ENCODE measurements at places on chromosomes 4 and X.

DNA sequence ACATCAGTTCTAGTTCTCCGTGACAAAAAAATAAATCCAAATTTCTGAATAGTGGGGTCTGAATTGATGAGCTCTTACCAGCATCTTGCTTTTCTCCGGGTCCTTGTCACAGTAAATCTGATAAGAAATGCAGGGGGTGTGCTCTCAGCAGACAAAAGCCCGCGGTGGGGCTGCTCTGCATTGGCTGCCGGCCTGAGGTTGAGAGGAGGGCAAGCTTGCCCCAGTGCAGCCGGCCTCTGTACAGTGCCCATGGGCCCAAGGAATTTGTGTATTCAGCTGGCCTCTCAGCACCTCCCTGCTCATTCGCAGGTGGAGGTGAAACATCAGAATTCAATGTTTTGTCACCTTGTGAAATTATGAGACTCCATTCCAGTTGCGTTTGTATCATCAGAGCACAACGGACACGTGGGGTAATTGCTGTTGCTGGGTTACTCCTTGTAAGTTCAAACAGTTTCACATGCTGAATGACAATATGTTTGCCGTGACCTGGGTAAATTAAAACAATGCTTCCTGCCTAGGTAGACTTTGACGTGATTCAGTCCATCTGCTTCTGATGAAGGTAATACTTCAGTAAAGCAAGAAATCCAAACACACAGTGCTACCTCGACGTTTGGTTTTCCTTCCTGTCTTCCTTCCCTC lies 596.4 kb downstream of the MID1IP1 start:
- DNase-seq: no peak

DNA sequence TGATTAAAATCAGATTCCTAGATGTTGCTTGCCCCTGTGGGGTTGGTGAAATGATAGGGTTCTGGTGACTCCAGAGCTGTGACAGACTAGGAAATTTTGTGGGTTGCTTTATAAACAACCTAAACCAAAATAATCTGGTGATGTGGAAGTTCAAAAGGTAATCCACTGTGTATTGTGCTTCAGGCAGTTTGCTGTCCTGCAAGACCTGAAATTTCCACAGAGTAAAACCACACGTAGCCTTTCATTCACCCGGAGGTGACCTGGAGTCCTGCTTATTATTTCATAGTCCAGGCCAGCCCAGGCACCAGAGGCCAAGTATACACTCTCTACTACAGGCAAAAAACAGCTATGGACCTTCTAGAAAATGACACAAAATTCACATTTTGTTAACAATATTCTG lies 114.6 kb upstream of the CBR4 start:
- no peak for DNase-seq

GRCh38 chrX:41526925-41527324 lies 79.8 kb downstream of the NYX start:
- peak; percentile 12 for DNase-seq

DNA sequence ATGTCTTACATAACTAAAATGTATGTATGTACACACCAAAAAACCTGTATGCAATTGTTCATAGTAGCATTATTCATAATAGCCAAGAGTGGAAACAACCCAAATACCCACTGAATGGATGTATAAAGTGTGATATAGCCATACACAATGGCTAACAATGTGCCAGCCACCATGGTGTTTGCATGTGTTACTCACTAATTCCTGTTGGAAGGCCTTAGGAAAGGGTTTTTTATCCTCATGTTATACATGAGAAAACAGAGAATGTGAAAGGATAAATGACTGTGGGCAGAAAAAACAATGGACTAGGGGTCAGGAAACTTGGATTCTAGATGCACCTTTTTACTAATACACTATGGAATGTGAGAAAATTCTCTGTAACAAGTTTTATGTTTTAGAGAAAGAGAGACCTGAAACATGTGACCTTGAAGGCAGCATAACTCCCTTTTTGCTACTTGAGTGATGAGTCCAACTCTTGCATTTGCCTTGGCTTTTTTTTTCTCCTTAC lies 55.7 kb downstream of the TIGD2 start:
- DNase-seq: no peak

DNA sequence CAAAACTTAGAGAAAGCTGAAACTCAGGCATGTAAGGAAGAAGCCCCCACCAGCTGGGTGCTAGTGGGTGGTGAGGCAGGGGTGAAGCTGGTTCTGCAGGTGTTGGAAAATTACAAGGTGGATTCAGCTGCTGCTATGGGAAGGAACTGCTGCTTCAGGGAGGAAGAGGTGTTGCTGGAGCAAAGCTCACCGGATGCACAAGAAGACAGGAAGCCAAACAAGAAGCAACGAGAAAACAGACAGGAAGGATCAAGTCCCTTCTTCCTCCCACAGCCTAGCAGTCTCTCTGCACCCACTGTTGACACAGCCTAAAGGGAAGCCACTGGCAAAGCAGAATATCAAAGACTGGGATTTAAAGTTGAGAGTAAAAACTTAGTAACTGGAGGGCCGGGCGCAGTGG lies 100.2 kb upstream of the JADE1 start:
- DNase-seq: peak; percentile 4

GRCh38 chr4:86960557-86960961 lies 25.7 kb downstream of the AFF1 start:
- DNase-seq: no peak

DNA sequence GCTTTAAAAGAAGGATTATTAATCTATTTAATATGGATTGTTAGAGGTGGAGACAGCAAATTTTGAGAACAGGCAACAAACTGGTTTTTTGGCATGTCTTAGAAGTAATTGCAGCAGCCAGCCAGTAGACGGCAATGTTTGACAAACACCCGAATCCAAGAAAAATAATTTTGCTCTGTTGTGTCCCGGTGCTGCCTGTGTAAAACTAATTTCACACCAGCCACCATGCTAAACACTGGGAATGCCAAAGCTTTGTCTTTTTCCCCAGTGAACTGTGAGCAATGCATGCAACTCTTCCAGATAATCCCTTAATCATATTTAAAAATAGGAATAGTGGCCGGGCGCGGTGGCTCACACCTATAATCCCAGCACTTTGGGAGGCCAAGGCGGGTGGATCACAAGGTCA lies 25.9 kb downstream of the SMIM31 start:
- DNase-seq: peak; percentile 31

- DNase-seq: peak; percentile 32
Measured at GRCh38 chrX:131262738-131263679, 26.1 kb downstream of the IGSF1 start.

- peak; percentile 28 for DNase-seq
Measured at GRCh38 chr4:108029016-108029720, 39.5 kb downstream of the HADH start.

GRCh38 chr4:148112231-148112982 lies 329.8 kb downstream of the NR3C2 start:
- no peak for DNase-seq

DNA sequence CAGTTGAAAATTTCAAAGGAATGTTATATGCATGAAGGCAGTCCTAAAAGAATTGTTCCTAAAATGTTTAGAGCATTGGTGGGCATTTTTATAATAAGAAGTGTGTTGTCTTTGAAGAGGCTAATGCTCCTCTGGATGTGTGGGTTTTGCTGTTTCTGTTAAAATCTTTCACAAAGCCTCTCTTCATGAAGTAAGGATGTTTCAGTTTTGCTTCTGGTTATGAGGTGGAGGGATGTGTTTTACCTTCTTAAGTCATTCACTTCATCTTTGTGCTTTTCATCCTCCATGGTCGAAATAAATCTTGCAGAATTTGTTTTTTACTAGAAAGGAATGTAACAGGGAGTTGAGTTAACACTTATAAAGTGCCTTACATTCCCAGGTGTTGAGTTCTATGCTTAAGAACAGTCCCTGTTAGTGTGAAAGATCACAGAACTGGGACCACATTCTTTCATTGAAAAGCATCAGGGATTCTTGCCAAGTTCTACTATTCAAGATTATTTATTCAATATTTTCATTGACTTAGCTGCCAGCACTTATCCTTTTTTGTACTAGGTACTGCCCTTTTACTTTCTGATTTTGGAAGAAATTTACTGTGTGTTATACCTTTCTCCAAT lies 21.1 kb downstream of the FHIP1A start:
- DNase-seq: no peak

DNA sequence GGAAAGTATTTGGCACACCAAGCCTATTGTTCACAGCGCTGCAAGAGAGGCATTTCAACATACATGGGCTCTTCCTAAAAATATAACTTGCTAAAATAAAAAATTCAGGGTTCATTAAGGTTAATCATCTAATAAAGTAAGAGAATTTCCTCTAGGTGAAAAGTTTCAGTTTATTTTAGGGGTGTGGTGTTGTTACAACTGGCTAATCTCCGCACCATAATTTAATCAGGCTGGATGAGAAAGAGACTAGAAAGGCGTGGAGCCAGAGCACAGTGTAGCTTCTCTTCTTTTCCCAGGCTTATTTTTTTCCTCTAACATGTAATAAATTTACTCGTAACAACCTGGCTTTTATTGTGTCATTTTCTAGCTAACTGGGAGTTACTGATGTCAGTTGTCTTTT lies 47.9 kb downstream of the FHL1 start:
- no peak for DNase-seq

GRCh38 chrX:46584736-46585135 lies 11.2 kb downstream of the CHST7 start:
- no peak for DNase-seq

- no peak for DNase-seq
Measured at GRCh38 chrX:79466636-79467035, 99.5 kb upstream of the ITM2A start.

GRCh38 chrX:16992951-16993350 lies 46.5 kb downstream of the REPS2 start:
- DNase-seq: no peak

- no peak for DNase-seq
Measured at GRCh38 chr4:121679267-121679666, 17.5 kb downstream of the ANXA5 start.

DNA sequence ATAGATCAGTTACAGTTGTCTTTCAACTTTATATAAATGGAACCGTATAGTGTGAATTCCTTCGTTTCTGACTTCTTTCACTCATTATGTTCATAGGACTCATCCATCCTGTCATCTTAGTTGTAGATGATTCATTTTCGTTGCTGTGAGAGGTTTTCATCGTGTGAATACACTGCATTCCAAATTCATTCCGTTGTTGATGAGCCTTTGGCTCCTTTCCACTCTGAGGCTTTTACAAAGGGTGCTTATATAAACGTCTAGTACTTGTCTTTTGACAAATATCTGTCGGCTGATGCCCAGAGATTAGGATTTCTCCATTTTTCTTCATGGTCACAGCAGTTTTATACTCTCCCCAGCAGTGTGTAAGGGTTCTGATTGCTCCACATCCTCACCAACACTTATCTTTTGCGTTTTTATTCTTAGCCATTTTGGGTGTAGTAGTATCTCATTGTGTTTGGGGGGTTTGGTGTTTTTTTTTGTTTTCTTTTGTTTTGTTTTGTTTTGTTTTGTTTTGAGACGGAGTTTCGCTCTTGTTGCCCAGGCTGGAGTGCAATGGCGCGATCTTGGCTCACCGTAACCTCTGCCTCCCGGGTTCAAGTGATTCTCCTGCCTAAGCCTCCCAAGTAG lies 48.6 kb downstream of the LRP2BP start:
- DNase-seq: no peak

DNA sequence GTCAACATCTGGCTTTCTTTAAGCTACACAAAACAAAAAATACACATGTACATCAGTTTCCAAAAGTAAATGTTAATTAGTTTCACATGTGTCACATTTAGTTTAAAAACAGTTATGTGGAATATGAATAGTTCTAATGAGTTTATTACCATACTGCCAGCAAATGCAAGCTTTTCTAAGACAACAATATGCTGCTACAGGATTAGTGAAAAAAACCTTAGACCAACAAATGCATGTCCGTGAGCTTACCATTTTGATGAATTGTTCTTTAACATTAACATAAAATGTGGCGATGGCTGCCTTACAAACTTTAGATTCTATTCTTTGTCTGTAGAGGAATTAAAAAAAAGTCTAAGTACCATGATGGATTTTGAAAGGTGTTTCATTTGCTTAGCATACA lies 31.8 kb downstream of the CENPU start:
- DNase-seq: no peak

DNA sequence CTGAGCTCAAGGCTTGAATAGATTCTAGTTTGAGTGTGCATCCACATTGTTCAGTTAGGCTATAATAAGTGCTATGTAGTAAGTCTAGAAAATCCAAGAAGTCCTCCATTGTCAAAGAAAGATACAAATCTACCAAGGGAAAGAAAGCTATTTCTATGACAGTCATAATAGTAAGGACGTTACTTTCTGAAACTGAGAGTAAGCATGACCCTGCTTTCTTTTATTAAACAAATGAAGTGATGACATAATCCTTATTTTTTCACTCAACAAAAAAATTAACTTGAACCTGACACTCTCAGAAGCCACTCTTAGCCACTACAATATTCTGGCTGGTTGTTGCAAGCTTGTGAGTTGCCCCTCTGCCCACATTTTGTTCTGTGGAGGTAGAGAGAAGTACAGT lies 33.8 kb upstream of the AMELX start:
- DNase-seq: no peak

GRCh38 chr4:20418861-20419451 lies 167.3 kb downstream of the SLIT2 start:
- peak; percentile 51 for DNase-seq

DNA sequence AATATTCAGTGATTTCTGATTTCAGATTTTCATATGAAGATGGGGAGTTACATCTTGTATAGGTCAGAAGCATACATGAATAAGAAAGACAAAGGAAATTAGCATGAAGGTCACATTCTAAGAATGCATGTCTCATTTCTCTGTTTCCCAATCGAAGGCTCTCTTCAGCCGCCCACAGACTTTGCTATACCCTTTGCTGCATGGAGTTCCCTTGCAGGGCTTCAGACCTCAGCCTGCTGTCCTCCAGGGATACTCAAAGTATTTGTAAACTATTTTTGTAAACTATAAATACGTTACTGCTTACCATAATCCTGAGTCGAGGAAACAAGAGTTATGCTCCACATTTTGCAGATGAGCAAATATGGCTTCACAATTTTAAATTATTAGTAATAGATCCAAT lies 738.4 kb downstream of the PCDH18 start:
- no peak for DNase-seq

- no peak for DNase-seq
Measured at GRCh38 chrX:69097451-69098236, 67.6 kb downstream of the PJA1 start.

DNA sequence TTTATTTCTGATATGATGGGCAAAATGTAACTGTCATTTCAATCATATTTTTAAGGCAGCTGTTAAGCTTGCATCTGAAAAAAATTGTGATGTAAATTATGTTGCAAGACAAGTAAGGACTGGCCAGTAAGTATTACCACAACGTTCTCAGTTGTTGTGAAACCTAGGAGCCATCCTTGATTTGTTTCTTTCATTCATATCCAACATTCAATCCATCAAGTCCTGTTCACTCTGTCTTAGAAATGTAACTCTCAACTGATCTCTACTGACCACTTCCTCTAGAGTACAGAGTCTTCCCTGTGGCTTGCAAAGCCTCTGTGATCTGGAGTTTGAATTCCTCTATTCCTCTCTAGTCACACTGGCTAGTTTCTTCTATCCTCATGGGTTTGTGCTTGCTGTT lies 161.4 kb upstream of the MAD2L1 start:
- DNase-seq: no peak

DNA sequence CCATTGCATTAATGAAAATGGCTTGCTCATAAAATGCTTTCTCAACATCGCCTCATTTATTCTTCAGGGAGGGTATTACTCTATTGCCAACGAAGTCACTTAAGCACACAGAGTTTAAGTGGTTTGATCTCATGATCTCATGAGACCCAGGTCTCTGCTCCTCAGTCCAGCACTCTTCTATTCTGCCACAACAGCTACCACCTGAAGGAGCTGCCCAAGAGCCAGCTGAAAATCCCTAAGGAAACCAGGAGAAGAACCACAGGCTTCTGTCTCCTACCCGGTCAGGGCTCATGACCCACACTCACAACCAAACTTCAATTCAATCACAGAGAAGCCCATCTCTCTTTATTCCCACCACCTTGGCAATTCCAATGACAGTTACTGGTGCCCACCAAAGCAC lies 85.5 kb upstream of the GPM6B start:
- DNase-seq: no peak
